Activated CD8-positive, alpha-beta memory T cell treated with anti-CD3 and anti-CD28 coated beads for 24 hours (primary cell): ENCODE measurements at places on chromosomes 16 and 17.

GRCh38 chr16:68369697-68370580, 59.1 kb downstream of the PRMT7 start:
- DNase-seq = peak; percentile 76

DNA sequence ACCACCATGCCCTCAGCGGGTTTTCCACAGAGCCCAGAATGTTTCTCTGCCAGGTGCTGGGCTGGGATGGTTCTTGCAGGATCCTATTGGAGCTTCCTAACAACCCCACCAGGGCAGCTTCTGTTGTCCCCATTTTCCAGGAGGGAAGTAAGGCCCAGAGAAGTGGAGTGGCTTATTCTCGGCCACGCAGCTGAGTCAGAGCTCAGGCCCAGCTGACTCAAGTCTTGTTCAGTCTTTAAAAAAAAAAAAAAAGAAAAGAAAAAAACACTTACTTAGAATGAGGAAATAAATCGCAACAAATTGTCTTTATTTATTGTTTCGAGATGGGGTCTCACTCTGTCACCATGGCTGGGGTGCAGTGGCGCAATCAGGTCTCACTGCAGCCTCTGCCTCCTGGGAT, 413.0 kb downstream of the CPPED1 start:
- no peak for DNase-seq

- no peak for DNase-seq
Measured at GRCh38 chr17:67841992-67842391, 16.7 kb downstream of the BPTF start.

DNA sequence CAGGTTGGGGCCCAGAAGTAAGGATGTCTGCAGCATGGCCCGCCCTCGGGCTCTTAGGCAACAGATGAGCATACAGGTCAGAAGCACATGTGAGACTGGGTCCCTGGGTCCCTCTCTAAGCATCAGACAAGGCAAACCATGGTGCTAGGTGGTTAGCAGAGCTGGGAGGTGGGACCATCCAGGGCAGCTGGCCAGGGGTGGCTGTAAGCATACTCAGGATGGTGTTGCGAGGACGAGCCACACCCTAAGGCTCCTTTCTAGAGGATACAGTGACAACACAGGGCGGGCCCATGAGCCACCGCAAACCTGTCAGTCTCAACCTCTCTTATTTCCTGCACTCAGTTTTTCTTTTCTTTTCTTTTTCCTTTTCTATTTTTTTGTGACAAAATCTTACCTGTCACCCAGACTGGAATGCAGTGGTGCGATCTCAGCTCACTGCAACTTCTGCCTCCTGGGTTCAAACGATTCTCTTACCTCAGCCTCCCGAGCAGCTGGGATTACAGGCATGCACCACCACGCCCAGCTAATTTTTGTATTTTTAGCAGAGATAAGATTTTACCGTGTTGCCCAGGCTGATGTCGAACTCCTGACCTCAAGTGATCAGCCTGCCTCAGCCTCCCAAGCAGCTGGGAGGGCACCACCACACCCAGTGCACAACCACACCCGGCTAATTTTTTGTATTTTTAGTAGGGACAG, 3.6 kb downstream of the FA2H start:
- peak; percentile 37 for DNase-seq

- DNase-seq = no peak
Measured at GRCh38 chr17:18190628-18191235, 7.1 kb downstream of the ALKBH5 start.

DNA sequence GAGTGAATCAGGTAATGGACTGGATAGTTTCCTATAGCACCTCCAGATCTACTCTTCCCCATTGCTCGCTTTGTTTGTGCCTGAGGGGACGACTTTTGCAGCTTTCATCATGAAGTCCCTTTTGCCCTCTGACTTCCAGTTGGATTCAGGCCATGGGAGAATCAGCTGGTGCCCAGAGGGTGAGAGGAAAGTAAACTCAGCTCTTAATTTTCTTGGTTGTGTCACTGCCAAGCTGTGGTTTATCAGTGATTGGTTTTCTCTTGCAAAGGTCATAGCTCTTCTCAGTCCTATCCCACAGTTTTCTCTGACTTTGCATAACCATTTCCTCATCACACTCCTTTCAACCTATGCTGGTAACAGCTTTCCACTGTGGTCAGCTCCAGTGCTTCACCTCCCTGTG, 200.1 kb downstream of the KCNJ2 start:
- DNase-seq = no peak

- no peak for DNase-seq
Measured at GRCh38 chr16:2482708-2483534, 8.0 kb downstream of the TBC1D24 start.

DNA sequence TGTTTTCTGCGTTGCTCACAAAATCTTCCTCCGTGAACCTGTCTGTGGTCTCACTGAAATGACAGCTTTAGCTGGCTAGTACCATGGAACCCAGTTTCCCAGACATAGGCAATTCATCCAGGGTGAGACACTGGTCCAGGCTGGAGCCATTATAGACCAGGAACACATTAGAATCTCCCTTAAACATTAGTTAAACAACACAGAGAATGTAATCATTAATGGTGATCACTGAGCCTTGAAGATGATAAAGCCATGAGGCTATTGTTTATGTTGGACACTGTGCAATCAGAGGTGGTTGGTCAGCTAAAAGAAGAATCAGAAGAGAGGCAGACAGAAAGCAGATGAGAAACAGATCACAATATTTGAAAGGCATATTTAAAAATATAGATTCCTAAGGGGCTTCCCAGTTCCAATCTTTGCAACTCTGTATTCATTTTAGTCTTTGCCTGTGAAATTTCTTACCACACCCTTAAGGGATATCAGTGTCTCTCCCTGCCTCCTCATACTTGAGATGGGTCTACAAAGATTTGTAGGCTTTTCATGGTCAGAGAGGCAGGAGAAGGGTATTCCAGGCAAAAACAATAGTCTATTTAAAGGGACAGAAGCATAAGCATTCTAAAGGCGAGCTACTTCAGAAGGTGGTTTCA, 317.9 kb downstream of the MAP2K6 start:
- DNase-seq = no peak

- DNase-seq = no peak
Measured at GRCh38 chr16:12320298-12320706, 343.8 kb downstream of the SNX29 start.

DNA sequence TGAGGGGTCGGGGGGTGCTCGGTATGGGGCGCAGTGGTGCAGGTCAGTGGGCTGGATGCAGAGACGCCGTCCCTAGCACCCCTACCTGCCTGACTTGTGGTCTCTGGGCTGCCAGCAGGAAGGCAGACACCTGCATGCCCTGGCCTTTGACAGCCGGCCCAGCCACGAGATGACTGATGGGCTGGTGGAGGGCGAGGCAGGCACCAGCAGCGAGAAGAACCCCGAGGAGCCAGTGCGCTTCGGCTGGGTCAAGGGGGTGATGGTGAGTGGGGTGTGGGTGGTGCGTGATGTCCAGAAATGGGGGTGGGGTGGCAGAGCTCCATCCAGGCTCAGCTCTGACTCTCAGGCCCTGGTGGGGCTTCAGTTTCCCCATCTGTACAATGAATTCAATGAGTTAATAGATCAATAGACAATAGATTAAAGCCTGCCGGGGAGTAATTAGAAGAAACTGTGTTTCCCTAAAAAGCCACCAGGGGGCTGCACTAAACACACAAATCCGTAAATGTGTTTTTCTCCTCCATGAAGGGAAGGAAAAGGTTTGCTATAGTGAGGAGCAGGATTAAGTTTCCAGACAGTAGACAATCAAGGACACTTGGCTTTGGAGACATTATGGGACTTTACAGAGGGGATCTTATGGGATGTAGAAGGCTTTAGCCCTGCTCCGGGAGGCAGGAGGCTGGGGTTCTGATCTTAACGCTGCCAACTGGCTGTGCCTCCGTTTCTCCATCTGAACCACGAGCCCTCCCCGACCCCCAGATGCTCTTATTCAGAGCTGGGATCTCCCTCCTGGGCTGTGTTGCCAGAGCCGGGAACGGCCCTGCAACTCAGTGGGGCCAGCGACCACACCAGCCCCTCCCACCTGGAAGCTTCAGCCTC, 2.2 kb downstream of the SLC12A3 start:
- DNase-seq = peak; percentile 62

- DNase-seq = no peak
Measured at GRCh38 chr17:39131616-39132015, 19.8 kb downstream of the PLXDC1 start.

DNA sequence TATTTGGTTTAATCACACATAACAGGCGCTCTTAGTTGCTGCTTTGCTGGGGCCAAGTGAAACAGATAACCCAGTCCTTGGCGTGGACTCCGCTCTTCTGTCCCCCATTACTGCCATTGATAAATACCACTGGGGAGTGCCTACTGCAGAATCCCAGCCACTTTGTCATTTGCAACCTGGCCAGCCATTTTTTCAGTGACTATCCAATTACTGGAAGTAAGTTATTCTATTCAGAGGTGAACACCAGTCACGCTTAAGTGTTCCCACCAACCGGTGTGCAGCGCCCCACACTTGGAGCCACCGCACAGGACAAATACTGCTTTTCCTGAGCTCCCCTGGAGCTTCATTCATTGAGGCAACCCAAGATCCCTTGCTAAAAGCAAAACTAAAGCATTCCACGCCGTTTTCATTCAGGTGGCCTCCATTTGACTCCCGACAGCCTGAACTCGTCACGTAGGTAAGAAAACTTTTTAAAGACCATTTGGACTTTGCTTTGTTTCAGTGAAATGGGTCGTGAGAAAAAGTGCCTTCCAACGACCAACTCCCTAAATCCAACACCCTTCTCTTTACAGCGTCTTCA, 1.8 kb downstream of the USP7 start:
- no peak for DNase-seq

DNA sequence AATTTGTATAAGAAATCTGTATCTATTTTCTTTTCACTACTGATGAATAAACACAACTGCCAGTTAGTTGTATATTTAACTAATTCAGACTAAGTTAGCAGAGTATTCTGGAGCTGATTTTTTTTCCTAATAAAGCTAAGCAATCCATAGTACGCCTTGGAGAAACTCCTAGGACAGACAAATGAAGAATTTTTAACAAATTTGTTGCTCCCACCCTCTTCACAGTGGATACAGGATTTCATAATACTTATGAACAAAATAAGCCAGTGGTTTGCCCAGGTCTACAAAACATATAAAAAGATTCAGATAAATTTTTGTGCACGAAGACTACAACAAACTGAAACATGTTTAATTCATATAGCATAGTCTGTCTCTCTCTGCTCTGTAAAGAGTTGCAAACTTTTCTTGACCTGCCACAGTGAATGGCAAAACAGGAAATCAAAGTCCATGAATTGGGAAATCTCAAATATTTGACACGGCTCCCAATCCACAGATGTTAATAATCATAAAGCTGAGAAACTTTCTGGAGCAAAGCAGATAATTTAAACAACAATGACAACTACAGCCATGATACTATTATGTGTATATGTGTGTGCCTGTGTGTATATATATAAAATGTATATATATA, 594 bp upstream of the ABCA6 start:
- no peak for DNase-seq

GRCh38 chr17:70365091-70365583, 195.8 kb downstream of the KCNJ2 start:
- no peak for DNase-seq

GRCh38 chr16:65406116-65406515, 284.3 kb upstream of the CDH11 start:
- no peak for DNase-seq

DNA sequence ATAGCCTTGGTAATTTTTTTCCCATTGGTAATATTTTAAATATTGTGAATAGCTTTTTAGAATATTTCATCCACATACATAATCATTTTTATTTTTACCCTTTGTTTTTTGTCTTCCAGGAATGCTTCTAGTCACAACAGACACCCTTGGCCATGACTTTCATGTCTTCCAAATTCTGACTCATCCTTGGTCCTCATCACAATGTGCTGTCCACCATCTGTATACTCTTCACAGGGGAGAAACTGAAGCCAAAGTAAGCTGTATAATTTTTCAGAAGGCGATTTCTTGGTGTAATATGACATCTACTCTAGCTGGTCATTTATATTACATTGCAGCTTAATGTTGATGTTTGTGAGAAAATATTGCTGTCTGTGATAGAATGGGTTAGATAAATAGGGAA, 269.4 kb downstream of the BCAS3 start:
- no peak for DNase-seq

GRCh38 chr16:35744084-35744483, 2284.7 kb downstream of the TP53TG3F start:
- DNase-seq = peak; percentile 9

GRCh38 chr17:45844695-45845375, at the start of gene SPPL2C:
Gene SPPL2C, plus strand, starts transcription at chr17:45844881. Its CDS starts 26 bp downstream, at chr17:45844907.
- DNase-seq = no peak

DNA sequence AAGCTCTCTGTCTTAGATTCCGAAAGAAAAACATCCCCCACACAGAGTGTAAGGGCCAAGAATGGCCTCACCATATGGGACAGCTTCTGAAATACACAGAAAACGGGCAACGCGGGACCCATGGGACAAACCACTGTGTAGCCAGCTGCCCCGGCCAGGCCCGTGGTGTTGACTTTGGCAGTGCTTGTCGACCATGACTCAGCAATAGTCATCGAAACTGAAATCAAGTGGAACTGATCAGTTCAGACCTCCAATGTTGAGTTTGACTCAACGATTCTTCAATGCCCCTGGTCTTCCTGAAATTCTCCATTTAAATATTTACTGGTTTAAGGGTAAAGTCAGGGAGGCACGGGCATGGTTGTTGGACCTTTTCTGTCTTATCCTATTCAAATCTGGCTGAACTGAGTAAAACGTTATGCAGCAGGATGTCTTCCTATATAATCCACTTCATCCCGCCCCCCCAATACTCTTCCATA, 27.5 kb downstream of the ZFHX3 start:
- no peak for DNase-seq

DNA sequence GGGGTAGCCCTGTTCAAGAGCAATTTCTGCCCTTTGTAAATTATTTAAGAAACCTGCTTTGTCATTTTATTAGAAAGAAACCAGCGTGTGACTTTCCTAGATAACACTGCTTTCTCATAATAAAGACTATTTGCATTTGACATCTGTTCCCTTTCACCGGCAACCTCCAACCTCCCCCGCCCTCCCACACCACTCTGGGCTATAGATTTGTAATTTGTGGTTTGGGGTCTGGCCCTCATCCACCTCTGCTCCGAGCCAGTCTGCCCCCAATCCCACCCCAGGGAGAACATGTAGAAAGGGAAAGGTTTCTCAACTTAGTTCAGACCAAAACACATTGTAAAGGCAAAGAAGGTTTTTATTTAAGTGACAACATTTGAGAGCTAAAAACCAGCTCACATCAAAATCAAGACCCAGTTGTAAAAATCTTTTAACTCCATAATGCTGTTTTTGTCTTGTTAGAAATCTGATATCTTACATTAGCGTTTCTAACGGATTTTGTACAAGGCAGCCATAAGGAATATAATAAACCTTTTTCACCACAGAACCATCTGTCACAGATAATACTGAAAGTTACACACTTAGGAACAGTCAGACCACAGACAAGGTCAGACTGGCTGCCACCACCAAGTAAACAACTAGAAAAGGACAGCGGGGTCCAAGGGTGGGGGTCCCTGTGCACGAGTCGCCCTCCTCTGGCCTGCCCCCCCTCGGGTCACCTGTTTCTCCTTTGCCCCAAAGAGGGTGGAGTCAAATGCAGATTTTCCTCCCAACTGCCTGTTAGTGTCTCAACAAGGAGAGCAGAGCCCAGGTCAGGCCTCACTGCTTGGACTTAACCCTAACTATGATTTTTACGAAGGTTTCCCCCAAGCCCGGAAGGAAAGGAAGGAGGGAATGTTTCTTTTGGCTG, 6.9 kb downstream of the PIMREG start:
- no peak for DNase-seq

GRCh38 chr17:42304187-42305030, 16.1 kb downstream of the STAT5A start:
- no peak for DNase-seq

- DNase-seq = no peak
Measured at GRCh38 chr17:68602289-68602688, 1.1 kb upstream of the FAM20A start.
